Putamen (tissue), 1 donor: ENCODE measurements at places on chromosomes 16 and 17.

- no peak for DNase-seq
Observed at GRCh38 chr17:59607061-59607460, 12.6 kb upstream of the CLTC start.

DNA sequence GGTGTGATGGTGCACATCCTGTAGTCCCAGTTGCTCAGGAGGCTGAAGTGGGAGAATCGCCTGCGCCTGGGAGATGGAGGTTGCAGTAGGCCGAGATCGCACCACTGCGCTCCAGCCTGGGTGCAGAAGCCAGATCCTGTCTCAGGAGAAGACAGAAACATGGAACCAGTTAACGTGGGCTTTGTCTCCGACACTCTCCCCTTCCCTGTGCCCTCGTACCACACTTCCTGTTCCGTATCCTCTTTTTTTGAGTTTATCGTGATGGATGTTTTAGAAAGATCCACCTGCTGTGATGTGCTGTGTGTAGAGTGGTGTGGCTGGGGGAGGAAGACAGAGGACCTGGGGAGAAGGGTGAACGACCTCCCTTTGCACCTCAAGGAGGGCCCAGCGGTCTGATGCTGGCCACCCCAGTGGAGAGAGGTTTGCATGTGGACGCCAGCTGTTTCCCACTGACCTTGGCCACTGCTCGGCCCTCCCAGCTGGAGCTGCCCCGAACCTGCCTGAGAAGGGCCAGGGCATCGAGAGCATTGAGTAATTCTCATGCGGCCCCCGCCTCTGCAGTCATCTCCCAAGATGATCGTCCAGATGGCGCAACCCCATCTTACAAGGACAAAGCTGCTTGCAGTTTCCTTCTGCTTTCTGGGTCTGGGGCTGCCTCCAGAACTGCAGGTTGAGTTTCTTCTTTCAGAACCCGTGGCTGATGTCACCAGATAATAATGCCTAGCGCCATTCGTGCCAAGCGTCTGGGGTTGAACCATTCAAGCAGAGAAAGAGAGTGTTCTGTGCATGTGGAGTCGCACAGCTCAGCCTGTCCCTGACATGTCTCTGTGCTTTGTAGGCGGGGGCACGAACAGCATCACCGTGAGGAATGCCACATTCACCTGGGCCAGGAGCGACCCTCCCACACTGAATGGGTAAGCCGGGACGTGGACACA is 126.3 kb downstream of the ABCC1 start:
- DNase-seq, result no peak

DNA sequence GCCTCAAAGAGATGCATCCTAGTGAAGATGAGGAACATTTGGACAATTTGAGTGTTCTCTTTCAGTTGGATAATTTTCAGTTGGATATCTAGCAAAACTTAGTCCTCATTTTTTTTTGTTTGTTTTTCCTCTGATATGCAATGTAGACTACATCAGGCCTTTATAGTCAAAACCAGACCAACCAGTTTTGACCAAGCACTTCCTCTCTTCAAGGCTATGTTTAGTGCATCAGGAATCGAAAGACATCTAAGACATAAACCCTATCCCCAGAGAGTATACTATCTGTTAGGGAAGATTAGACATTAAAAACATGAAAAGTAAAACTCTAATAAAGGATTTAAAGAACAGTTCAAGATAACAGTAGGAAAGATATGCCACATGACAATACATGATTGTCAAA is 256.1 kb downstream of the IRX3 start:
- DNase-seq, result no peak

DNA sequence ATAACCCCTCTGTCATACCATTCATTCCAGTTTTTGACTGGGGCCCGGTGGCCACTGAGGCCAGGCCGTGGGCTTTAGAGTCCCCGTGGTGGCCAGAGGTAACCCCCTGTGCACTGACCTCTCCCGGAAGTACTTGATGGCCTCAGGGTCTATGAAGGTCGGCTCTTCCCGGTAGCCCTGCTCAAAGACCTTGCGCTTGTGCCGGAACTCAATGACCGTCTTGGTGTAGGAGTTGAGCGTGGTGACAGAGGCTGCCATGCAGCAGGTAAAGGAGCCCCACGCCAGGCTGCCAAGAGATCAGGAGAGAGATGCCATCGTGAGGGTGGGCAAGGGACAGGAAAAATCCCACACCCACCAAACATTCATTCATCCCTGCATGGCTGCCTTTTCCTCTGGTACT is 234.8 kb downstream of the GSG1L start:
- no peak for DNase-seq

DNA sequence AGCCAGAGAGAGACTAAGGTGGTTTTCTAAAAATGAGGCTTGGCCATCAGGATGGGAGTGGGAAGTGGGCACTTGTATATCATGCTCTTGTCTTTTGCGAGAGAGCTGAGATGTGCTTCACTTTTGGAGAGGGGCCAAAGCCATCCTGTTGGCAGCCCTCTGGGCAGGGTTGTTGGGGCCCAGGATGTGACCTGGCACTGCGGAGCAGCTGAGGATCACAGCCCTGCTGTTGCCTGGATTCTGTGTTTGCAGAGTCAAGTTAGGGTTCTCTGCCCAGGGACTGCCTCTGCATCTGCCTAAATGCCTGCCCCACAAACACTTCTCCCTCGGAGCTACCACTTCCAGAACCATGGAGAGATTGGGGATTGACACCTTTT is 71.2 kb downstream of the PLD6 start:
- DNase-seq, result no peak

GRCh38 chr16:82987767-82988166 is 361.0 kb downstream of the CDH13 start:
- no peak for DNase-seq

- no peak for DNase-seq
Observed at GRCh38 chr17:30372755-30373154, 6.0 kb upstream of the CPD start.

DNA sequence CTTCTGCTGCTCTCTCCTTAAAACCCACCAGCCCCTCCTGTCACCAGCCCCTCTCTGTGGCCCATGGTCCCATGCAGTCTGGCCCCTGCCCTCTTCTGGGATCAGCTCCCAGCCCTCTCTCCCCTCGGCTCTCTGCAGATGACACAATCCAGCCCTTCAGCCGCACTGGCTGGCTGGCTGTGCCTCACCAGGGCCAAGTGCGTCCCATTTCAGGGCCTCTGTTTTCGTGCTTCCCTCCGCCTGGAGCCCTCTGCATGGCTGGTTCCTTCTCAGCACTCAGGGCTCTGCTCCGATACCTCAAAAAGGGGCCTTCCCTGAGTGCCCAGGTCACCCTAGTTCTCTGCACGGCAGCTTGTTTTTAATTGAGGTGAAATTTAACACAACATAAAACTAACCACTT is 124.3 kb downstream of the SOCS1 start:
- DNase-seq, result no peak

DNA sequence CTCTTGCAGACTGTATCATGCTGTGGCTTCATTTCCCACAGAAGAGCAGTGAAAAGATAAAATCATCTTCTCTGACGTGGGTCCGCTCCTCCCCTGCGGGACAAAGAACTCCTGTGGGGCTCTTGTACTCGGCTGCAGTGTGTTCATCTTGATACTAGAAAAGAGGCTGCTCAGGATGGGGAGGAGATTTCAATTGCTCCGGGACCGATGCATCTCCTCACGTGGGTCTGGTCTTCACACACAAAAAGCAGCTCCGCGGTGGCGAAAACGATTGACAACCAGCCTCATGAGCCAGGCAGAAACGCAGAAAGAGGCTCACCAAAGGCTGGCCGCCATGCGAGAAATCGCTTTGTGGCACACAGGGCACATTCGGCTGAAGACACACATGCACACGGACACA is 14.4 kb upstream of the KCNJ18 start:
- DNase-seq, result no peak

- DNase-seq, result no peak
Observed at GRCh38 chr16:24943471-24943870, 71.7 kb downstream of the ARHGAP17 start.

GRCh38 chr17:45312477-45313420 is 4.1 kb downstream of the MAP3K14 start:
- DNase-seq, result no peak

DNA sequence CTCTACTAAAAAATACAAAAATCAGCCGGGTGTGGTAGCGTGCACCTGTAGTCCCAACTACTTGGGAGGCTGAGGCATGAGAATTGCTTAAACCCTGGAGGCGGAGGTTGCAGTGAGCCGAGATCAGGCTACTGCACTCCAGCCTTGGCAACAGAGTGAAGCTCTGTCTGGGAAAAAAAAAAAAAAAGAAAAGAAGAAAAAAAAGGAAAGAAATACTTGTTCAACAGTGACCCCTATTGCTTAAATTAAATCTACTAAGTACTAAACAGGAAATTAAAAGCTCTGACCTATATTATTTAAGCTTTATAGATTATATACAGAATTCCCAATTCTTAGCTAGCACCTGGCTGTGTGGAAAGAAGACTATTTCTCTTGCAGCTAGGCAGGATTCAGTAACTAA is 48.9 kb downstream of the FBXL20 start:
- no peak for DNase-seq

GRCh38 chr17:45782889-45783592 is 1.1 kb upstream of the CRHR1 start:
- no peak for DNase-seq

GRCh38 chr16:56362057-56362655 is 63.2 kb downstream of the AMFR start:
- DNase-seq, result no peak

- no peak for DNase-seq
Observed at GRCh38 chr17:79797492-79798298, 818 bp upstream of the CBX8 start.
